ENCODE measurements at places on chromosomes 12 and 14.
A peak's percentile ranks its signal among the peaks of the same experiment; 100 is the strongest.

DNA sequence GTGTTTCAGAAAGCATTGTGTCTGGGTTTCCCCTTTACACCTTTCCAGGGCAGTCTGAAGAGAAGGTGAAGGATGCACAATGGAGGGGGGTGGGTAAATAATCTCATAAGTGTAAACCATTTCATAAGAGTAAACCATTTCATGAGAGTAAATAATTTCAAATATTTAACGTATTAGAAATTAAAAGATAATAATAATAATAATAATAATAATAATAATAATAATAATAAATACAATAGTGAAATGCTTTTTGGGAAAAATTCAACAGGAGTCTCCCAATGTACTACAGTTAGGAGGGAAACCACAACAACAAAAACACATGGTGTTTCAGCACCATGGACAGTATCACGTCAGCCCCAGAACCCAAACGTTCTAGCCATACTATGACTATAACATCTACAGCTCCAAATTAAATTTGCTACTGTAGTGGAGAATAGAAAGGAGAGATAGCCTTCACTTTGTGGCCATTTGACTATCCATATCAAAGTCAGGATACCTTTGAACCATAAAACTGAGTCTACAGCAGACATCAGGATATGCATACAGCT lies 691.8 kb downstream of the BCL11B start:
- peak; percentile 16 for DNase-seq

GRCh38 chr12:11902525-11902875 lies 168.2 kb upstream of the BCL2L14 start:
- DNase-seq: no peak

- DNase-seq: no peak
Observed at GRCh38 chr12:5985471-5985870, 40.4 kb upstream of the ANO2 start.

DNA sequence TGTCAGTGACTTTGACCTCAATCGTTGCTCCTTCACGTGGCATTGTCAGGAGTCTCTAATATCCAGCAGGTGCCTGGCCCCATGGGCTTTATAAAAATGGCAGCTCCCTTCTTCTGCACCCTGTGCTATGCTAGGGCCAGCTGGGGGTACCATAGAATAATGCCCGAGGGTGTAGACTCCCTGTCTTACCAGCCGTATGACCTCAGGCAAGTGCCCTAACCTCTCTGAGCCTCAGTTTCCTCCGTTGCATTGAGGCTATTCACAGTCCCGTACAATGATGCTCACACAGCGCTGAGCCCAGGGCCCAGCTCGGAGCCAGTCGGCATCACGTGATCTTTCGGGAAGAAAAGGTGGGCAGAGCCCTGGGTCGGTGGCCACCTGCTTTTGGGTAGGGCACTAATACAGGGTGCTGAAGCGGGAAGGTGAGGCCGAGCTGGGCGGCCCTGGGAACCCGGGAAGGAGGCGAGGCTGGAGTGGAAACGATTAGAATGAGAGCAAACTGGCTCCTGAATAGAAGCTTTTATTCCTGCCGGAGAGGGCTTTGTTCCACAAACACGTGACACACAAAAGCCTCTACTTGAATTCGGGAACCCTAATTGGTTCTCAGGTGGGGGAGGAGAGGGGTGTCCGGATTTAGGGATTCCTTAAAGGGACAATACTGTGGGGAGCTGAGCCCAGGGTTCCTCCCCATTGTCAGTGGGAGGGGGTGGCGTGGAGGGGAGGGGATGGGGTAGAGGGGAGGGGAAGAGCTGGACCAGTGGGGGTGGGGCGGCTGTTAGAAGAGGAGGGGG lies 19.9 kb upstream of the MSI1 start:
- DNase-seq: no peak

- no peak for DNase-seq
Observed at GRCh38 chr12:4041187-4041885, 168.1 kb upstream of the PARP11 start.

DNA sequence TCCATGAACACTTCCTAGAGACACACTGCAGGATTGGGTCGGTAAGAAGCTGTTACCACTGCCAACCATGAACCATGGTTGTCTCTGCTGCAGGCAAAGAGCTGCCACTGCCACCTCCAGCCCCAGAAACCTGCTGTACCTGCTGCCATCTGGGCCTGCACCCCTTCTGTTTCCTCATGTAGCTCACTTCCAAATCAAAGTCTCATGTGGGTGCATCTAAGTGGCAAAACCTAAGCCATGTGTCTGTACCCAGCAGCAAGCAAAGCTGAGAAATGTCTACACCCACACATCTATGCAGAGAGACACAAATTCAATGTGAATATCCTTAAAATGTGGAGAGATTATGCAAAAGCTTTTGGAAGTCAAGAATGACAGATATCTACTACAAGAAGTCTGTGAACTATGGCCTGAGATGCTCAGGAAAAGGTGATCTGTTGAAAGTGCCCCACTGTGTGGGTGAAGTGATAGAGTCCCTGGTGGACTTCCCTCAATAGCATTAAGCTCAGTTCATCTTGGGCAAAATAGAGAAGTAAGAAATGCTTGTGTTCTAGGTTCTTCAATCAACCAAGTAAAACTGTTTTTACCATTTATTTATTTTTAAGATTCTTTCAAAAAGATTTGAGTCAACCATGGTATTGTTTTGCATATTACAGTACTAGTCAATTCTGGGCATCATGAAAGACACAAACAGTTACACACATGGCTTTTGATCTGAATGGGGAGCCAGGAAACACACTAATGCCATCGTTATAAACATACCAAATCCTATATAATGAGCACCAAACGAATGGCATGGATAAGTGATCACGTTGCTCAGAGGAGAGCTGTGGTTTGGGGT lies 64.4 kb downstream of the FOS start:
- no peak for DNase-seq

Measured in ACHN (cell line).